ENCODE measurements at places on chromosomes 2 and 18.

GRCh38 chr2:143356736-143357446 lies 227.7 kb downstream of the ARHGAP15 start:
- DNase-seq = no peak

- no peak for DNase-seq
These were observed 257.7 kb upstream of the UBE2E3 start for GRCh38 chr2:180722551-180723239.

GRCh38 chr2:70887550-70888246 lies 48.0 kb upstream of the ATP6V1B1 start:
- no peak for DNase-seq

DNA sequence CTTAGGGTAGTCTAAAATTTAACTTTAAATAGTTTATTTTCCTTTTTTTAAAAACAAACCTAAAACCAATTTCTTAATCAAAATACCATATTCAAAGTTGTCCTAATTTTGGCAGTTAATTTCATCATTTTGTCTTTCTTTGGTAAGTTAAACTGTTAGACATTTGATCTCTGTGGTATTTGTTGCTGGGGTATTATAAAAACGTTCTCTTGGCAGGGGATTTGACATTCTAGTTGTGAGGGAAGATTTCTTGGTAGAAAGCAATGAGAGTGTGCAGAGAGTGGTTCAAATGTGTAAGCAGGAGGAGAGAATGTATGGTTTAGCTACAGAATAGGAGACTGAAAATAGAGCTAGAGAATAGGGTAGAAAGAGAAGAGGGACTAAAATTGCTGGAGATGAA lies 14.6 kb downstream of the GULP1 start:
- no peak for DNase-seq

- DNase-seq = no peak
These were observed 148.9 kb upstream of the SLC39A10 start for GRCh38 chr2:195508139-195508455.

DNA sequence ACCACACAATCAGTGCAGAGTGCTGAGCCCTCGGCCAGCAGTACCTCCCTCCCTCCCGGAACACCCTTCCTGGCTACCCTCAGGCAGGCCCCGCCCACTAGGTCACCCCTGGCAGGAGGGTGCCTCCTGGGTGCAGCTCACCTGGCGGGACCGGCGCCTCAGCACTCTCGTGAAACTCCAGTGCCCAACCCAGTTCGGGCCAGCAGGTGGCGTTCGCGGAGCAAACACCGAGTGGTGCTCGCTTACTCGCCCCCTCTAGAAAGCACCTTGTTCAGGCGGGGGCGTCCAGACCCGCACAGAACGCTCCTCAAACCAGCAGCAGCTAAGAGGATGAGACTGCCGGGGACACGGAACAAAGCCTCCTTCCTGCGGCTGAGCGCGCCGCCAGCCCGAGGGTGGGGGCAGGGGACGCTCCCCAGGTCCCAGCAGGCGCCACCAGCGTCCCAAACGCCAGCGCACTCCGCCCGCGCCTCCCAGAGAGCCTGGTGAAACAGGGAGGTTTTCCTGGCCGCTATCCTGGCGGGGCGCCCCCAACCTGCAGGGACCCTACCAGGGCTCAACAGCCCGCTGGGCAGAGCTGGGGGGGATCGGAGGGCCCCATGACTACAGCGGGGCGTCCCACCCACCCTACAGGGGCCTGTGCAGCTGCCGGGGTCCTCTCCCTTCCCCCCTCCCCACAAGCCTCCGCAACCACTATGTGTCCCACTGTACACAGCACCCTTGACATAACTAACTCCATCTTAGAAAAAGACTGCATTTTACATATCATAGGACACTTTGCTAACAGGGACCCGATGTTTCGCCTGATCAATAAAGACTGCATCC lies 44.7 kb downstream of the MRPS5 start:
- DNase-seq = peak; percentile 94

- DNase-seq = no peak
These were observed 408.7 kb downstream of the PIK3C3 start for GRCh38 chr18:42363446-42364441.

- no peak for DNase-seq
These were observed 268.3 kb downstream of the VAPA start for GRCh38 chr18:10182009-10182624.

DNA sequence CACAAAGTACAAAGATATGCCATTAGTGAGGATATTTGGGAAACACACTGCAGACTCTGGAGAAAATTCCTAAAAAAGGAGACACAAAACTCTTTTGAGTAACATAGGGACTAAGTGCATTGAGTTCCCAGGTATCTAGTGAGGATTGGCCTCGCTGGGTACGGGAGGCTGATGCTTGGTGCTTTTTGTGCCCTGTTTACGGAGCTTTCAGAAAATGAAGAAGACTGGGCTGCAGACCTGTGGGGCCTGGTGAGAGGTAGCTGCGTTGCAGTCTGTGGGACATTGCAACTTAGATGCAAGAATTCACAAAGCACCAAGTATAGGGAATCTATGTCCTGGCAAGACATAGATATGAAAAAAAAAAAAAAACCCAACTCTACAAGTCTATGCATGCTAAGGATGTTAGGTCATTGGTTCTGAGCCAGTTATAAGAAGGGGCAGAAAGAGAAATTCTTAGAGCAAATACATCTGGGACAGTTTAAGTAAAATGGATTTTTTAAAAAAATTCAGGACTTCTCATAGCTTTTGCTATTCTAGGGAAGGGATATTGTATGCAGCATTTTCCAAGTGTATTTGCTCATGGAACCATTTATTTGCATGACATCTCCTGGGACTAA lies 156.0 kb downstream of the SLC4A3 start:
- no peak for DNase-seq

DNA sequence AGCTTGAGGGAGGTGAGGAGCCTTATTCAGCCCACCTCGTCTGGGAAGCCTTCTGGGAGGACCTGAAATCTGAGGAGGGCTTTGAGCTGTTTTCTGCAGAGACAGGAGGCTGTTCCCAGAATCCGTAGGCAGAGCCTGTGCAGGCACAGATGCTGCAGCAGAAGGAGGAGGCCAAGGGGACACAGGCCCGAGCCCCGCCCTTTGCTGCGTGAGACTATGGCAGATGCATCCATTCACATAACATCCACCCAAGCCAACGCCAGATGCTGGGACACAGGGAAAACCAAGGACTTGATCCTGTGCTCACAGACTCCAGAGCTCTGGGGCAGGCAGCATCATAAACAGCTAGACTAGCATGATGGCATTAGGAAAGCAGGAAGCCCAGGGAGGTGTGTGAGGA lies 98.2 kb downstream of the KCNF1 start:
- DNase-seq = no peak

DNA sequence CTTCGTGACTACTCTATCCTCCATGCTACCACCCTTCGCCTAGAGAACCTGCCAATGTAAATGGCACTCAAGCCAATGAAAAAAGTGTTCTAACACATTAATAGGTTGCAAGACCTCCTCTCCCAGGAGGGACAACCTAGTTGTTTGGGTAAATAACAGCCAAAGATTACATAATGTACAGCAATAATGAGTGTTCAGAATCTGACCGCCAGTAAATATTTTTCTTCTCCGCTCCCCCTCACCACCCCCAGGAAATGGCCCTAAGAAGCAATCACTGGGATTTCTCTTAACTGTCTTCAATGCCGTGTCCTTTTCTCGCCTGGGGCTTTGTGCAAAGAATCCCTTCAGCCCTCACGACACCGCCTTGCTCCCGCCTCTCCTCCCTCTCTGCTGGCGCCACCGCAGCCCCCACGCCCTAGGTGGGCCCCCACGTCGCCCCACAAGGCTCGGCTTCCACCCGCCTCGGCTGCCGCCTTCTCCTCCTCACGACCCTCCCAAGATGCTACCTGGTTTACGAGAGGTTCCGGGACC lies 458 bp downstream of the HYCC2 start:
- DNase-seq = no peak

DNA sequence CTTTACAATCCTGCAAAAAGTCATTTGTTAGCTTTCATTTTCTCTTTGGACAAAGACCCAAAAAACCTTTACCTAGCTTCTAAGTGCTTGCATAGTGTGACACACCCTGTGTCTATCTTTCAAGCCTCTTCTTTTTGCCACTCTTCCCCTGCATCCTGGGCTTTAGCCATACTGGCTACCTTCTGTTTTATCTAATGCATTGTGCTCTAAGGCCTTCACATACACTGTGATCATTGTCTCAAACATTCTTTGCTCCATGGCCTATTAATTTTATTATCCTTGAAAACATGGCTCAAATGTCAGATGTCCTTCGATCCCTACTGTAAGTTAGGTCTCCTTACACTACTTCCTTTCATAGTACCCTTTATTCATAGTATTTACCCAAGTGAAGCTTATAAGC lies 84.4 kb downstream of the PIK3C3 start:
- no peak for DNase-seq

DNA sequence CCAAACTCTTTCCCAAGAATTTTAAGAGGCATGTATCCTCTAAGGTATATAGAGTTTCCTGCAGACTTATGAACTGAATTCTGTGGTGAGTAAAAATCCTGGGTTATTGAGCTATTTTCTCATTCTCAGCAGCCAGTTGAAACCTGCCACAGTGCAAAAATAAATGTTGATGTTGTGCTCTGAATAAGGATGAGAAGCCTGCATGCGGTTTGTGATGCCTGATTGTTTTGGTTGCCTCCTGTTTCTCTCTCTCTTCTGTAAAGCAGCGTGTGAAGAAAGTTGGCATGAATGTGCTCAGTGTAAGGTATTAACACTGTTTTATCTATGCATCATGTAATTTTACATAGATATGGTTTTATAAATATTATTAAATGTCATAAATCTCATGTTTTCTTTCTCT lies 452.6 kb downstream of the CDH2 start:
- DNase-seq = no peak

DNA sequence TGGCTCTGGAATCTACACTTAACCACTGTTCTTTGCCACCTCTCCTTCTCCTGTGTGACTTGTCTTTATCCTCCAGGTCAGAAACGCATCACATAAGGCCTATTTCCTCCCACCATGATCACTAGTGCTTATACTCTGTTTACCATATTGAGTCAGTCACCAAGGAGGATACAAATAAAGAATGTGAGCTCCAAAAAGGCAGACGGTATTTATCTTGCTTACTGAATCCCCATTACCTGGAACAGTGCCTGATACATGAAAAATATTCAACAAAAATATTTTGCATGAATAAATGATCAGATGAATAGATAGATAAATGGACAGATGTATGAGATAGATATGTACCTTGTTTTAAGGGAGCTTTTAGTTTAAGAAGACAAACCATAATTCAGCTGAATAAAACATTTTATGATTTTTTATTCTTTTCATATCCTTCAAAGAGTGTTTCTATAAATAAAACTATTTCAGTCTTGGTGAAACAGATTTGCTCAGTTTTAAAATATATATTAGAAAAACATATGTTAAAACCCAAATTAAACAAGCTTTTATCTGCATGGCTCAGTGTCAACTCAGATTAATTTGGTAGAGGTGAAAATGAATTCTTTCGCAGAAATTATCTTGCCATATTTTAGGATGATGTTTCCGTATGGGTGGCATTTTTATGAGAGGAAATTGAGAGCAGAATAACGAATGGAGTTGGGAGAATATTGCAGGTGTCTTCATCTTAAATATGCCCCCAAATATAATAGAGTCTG lies 799.9 kb downstream of the DCC start:
- no peak for DNase-seq

DNA sequence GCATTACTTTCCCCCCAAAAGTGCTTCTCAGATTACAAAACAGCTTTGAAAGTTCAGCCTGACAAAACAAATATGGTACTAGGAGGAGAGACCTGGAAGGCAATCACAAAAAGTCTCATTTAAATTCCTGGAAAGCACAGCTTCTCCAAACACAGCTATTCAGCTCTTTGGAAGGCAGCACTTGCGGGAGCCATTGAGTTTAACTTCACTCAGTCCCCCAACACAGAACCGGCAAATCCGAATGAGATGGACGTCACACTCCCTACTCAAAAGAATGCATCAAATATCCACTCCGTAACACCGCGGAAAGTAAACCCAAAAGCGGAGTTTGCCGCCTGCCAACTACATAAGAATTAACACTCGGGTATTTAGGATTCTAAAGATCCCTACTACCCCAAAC lies 638 bp downstream of the ST6GAL2 start:
- DNase-seq = no peak

All from activated CD8-positive, alpha-beta memory T cell treated with anti-CD3 and anti-CD28 coated beads for 24 hours (primary cell).